Right renal cortex interstitium (tissue), 3 donors: ENCODE measurements at places on chromosomes 11 and 22.

DNA sequence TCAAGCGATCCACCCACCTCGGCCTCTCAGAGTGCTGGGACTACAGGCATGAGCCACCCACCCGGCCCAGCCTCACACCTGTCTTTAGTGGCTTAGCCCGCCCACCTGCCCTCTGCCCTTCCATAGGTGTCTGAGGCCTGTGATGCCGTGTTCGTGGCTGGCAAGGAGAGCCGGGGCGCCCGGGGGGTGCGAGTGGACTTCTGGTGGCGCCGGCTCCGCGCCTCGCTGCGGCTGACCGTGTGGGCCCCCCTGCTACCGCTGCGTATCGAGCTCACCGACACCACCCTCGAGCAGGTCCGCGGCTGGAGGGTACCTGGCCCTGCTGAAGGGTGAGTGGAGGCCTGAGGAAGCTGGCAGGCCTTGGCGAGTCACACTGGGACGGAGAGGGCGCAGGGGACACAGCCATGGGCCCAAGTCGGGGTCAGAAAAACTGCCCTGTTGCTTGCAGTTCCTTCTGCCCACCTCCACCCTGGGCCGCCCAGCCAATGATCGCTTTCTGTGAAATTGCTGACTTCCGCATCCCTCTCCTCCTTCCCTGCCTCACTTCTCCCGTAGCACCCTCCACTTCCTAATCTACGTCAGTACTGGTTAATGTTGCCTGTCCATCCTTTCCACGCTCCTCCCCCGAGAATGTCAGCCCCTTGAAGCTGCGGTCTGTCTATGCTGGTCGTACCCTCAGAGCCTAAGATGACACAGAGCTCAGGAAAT, 9.3 kb downstream of the TMEM132A start:
- no peak for DNase-seq

- no peak for DNase-seq
These were observed 43.0 kb upstream of the CD5 start for GRCh38 chr11:61059260-61059752.

- no peak for DNase-seq
These were observed 67.9 kb upstream of the API5 start for GRCh38 chr11:43243927-43244326.

DNA sequence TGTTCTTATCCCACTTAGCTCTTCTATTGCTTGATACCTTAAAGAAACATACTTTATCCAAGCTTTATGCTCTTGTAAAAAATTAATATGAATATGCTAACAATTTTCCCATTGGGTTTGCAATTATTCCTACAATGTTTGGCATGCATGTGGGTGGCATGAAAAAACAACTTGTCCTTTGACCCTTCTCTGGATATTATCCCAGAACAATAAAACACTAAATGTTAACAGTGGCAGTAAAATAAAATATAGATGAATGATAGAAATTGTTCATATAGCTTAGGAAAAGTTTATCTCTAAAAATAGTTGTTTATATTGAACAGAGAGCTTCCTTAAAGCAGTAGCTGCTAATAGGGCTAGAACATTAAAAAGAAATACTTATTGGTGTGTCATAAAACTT, 860.5 kb upstream of the LRRC4C start:
- DNase-seq, result no peak

GRCh38 chr11:28461338-28461737, 353.1 kb downstream of the METTL15 start:
- no peak for DNase-seq

GRCh38 chr11:967995-968751, 42.5 kb downstream of the AP2A2 start:
- DNase-seq, result no peak

DNA sequence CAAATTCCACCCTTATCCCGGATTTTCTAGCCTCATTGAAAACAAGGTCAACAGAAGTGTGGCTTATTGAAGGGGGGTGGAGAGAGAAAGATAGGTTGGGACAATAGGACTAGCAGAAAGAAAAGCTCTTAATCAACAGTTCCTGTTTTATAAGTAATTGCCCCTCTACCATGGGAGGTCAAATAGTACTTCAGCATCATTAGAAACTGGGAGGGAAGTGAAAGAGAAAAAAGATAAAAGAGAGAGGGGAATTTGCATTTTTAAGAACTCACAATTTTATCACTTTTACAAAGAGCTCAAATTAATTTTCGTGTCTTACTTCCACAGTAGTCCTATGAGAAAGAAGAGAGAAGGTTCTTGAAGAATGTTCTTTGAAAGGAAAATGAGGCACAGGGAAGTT, 89.2 kb downstream of the AMOTL1 start:
- DNase-seq, result no peak

GRCh38 chr11:47093541-47093940, 83.1 kb downstream of the ARFGAP2 start:
- DNase-seq, result no peak

- no peak for DNase-seq
These were observed 3.4 kb downstream of the RCE1 start for GRCh38 chr11:66846671-66847091.

GRCh38 chr11:19816040-19816439, 103.4 kb downstream of the NAV2 start:
- DNase-seq, result no peak

DNA sequence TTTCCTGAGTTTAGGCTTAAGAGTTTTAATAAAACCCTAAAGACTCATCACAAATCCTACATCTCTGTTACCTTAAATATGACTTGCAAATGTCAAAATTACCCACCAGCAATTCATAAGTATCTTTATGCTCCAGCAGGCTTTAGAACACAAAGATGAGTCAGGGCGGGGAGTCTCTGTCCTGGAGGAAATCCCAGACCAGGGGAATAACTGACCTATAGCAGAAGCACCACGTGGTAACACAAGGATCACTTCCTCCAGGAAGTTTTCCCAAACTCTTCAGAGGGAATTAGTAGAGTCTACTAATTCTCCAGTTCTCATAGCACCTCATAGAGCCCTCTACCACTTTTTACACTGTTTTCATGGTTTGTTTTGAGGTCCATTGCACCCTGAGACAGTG, 217.0 kb downstream of the NAV2 start:
- no peak for DNase-seq

- no peak for DNase-seq
These were observed 17.6 kb downstream of the SPCS2 start for GRCh38 chr11:74966651-74967050.

GRCh38 chr11:122097419-122098001, 18.5 kb downstream of the BLID start:
- no peak for DNase-seq

DNA sequence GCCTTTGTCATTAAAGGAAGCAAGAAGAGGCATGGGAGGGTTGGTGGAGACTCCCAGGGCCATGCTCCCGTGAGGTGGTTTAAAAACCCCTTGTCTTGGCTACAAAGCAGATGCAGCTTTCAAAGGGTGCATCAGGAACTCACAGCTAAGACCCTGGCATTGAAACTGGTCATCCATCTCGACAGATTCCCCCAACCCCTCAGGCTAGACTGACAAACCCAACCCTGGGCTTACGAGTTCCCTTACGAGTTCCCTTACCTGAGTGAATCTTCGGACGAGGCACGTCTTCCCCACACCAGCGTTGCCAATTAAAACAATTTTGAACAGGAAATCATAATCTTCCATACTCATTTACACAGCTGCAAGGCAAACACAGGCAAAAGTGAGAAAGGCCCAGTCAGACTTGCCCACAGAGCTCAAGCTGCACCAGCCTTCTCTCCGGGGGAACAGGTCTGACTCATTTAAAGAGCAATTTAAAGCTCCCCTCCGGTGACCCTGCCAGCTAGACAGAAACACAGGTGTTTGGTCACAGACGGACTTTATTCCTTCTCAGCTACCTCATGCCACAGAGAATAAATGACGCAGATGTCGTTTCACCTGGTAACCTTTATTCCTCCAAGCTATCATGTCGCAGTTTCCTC, 74.6 kb downstream of the RAB30 start:
- DNase-seq, result no peak

DNA sequence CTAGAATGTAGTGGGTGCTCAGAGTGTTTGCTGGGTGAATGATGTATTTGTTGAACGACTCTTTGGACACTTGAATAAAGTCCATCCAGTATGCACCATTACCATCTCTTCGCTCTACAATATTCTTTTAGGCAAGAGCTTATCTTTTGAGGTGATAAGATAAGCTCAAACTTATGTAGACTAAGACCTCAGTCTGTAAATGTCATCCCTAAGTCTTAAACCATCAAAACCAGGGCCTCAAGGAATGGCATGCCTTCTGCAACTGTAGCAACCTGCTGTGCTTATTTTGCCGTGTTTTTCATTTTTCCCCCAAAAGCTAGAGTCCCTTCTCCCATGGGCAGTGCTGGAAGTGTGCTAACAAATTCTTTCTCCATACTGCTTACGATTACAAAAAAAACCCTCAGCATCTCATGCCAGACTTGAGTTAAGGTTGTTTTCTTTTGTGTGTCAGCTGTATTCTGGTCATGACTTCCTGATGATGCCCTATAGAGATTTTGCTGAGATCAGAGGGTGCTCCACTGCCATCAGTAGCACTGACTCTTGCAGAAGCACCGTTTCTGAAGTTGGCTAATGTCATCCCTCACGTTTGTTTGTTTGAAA, 27.8 kb downstream of the LIMK2 start:
- no peak for DNase-seq

DNA sequence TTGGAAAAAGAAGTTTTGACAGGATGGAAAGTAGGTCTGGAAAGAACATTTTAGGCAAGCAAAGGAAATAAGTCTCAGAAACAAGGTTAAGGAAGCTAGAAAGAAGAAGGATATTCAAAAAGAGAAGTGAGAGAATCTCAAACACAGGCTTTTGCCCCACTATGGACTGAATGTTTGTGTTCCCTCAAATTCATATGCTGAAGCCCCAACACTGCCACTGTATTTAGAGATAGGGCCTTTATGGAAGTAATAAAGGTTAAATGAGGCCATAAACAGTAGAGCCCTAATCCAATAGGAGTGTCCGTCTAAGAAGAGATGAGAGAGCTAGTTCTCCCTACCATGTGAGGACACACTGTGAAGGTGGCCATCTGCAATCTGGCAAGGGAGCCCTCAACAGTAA, 20.6 kb upstream of the RPS13 start:
- DNase-seq, result no peak

DNA sequence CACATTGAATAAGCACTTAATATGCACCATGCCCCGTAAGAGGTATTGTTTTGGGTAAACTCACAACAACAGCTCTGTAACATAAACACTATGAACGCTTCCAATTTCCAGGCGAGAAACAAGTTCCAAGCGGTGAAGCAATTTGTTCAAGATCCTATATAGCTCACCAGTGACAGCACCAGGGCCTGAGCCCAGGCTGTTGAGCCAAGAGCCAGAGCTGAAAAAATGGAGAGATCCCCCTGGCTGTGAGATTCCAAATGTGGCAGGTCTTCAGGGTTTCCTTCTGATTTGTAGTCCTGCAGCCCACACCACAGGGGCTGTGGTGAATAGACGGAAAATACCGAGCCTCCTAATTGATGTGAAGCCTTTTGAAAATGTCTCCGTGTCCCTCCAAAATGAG, 268.0 kb upstream of the KIRREL3 start:
- DNase-seq, result no peak

DNA sequence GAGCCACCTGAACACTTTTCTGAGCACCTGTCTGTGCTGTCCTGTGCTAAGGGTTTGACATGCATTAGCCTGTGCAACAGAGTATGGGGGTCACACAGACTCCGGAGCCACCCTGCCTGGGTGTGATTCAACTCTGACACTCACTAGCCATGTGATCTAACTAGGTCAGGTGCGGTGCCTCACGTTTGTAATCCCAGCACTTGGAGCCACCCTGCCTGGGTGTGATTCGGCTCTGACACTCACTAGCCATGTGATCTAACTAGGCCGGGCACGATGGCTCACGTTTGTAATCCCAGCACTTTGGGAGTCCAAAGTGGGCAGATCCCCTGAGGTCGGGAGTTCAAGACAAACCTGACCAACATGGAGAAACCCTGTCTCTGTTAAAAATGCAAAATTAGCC, 11.4 kb downstream of the UBE2L6 start:
- no peak for DNase-seq

DNA sequence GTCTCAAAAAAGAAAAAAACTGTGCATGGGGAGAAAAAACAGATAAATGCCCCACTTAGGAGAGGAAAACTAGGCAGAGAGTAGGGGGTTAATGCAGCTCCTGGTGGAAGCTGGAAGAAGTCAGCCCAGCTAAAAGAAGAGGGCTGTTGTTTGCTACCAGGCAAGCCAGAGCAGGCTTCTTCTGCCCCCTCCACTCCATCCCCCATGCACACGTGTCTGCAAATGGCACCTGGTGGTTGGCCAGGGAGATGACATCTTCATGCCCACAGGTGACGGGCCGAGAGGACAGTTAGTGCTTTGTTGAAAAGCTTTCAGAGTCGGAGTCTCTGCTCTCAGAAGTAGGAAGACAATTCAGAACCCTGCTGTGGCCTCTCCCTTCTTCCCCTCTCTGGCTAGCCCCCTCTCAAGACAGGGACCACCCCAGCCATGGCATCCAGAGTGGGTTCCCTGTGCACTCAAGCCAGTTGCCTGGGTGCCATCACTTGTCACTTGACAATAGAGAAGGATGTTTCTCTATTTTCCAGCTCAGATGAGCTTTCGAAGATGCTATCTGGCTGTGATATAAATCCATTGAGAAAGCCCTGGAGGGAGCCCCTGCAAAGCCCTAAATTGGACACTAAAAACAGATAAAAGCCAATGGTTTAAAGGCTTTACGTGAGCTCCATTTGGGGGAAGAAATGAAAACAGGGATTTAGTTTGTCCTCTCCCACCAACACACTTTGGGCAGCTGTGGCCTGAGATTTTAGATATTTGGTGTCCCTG, 142.0 kb downstream of the TRIM29 start:
- DNase-seq, result no peak

DNA sequence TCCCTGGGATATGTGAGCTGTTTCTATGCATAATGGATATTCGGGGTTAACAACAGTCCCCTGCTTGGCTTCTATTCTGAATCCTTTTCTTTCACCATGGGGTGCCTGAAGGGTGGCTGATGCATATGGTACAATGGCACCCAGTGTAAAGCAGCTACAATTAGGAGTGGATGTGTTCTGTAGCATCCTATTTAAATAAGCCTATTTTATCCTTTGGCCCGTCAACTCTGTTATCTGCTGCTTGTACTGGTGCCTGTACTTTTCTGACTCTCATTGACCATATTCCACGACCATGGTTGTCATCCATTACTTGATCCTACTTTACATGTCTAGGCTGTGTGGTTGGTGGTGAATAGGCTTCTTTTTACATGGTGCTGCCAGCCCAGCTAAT, 1.3 kb downstream of the TUG1 start:
- no peak for DNase-seq

- DNase-seq, result no peak
These were observed 687 bp upstream of the ARSA start for GRCh38 chr22:50628543-50629134.
